ENCODE measurements at places on chromosomes 3 and 15.

GRCh38 chr3:10609134-10609533 lies 103.7 kb upstream of the ATP2B2 start:
- DNase-seq, result no peak

DNA sequence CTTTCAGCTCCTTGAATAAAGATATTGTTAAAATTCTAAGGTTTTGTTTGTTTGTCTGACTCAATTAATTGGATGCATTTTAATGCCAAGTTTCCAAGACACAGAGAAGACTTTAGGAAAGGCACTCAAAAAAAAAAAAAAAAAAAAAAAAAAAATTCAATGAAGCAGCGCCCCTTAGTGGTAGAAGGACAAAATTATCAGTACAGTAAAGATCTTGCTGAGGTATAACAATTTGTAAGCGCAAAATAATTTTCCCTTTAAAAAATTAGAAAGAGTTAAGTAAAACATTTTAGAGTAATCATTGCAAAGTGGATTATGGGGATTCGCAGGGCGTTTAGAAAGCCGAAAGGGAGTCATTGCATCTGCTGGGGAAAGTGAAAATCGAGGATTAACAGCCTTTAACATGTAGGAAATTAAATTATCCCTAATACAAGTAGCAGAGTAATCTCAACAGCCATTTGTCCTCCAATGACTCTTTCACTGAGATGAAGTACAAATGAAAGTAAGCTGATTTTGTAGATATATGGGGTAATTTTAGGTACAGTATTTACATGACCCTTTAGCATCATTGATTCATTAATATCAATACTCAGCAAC lies 5.8 kb upstream of the DIS3L start:
- DNase-seq, result no peak

GRCh38 chr3:185960522-185961288 lies 22.9 kb upstream of the TRA2B start:
- DNase-seq, result no peak

GRCh38 chr15:91429973-91430372 lies 329.9 kb downstream of the SV2B start:
- DNase-seq, result no peak

GRCh38 chr3:79344876-79345871 lies 422.6 kb downstream of the ROBO1 start:
- DNase-seq, result no peak

DNA sequence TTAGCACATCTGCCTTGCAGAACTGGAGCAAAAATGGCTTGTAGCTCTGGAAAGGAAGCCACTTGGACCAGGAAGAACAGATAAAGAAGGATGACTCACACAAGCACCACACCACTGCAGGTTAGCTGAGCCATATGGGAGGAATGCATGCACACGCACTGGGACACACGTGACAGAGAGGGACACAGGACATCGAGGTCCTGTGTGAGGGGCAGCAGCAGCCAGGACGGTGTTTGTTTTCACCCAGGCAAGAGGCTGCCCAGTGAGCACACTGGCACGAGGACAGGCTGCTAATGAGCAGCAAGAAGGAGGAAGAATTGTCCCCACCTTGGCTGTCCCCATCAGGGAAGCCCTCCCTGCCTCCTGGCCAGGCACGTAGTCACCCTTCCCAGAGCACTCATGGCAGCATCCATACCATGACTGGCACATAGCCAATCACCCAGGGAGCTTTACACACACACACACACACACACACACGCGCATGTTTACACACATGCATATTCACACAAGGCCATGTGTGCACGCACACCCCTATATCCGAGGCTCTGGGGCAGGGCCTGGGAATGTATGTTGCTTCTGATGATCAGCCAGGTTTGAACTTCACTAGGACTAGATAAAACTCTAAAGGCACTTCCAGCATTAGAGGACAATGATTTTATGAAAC lies 24.0 kb upstream of the SPTBN5 start:
- peak; percentile 77 for DNase-seq

DNA sequence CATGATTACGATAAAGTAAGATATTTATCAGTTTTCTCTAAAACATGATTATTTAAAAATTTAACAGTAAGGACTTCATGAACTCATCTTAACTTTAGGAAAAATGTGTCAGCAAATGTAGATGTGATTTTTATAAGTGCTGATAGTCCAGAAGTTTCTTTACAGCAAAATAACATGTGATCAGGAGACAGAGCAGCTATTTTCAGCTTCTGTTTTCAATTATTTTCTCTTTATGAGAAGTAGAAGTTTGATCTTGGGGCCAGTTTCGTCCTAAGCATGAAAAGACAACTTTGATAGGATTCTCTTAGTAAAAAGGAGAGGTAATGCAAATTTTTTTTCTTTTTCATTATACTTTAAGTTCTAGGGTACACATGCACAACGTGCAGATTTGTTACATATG lies 96.5 kb upstream of the TSPAN3 start:
- DNase-seq, result no peak

DNA sequence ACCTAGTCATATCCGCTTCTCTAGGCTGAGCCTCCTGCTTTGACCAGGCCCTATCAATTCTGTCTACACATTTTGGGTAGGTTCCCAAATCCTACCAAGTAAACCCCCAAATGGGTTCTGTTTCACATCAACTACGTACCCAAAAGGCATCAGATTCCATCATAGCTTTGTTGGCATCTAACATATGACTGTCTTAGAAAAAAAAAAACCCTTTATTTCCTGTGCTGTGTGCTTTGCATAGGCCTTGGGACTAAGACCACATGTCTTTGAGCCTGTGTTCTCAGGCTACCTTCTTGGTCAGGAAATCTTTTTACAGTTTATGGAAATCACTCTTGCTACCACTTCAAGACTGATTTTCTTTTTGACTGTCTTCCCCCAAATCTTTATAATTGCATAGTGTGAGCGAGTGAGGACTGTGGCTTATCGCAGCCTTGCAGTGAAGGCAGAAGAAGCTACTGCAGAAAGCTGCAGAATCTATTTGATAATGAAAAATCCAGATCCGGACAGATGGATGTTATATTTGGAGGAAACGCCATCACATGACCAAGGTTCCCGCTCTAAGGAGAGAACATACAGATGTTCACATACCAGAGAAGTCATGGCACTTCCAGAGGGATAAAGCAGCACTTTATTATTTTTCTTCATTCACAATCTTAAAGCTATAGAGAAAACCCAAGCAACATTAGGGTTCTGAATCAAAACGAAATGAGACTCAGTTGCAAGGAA lies 111.2 kb downstream of the EOMES start:
- no peak for DNase-seq

- no peak for DNase-seq
These were observed 72.7 kb upstream of the HACD2 start for GRCh38 chr3:123657568-123657967.

DNA sequence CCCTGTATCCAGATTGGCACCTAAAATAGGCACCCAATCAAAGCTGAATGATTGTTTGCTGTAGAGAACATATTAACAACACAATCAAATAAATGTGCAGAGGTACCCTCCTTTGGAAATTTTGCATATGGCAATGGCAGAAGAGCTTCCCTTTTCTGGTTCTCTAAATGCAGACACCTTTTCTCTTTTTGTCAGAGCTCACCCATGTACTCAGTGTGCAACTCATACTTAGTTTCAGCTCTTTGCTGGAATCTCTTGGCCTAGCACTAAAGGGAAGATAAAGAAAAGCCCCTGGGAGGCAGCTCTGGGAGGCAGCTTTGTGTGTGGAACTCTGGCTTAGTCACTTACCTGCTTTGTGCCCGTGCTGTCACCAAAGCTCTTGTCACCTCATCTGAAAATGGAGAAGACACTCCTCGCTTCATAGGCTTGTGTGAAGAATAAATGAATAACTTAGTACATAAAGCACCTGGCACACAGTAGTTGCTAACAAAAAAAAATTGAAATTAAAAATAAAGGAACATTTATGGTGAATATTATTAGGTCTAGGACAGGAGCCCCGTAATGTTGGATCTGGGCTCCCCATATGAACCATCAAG lies 28.8 kb downstream of the ST6GAL1 start:
- no peak for DNase-seq

GRCh38 chr15:45347033-45347432 lies 31.3 kb downstream of the GATM start:
- no peak for DNase-seq

DNA sequence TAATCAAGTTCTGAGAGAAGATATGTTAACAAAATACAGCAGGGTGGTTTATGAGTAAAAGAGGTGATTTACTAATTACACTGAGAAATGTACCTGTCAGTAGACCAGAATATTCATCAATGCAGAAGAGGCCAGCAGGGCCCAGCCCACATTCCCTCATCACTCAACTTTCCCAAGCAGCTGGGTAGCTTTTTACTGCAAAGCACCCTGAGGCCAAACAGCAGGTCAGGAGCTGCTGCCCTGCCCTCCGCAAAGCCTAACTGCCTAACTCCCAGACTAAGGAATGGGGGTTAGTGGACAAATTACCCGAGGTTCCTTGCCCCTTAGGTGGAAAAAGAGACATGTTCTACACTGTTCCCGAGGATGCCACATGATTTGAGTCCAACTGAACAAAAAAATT lies 108.2 kb downstream of the TBL1XR1 start:
- no peak for DNase-seq

DNA sequence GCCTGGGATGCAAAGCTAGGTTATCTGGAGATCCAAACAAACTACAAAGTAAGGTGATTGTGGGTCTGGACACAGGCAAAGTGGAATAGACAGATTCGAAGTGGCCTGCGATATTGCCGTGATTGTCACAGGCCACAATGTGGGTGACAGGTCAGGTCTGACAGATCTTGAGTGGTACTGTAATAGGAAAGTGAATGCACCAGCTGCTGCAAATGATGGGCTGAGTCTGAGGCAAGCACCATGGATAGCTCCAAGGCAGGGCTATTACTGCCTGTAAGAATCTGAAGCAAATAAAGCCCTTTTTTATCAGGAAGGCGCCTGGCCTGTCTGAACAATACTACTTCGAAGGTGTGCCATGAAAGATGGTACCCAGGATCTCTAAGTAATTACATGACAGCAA lies 10.0 kb downstream of the ARMC8 start:
- DNase-seq, result peak; percentile 56

DNA sequence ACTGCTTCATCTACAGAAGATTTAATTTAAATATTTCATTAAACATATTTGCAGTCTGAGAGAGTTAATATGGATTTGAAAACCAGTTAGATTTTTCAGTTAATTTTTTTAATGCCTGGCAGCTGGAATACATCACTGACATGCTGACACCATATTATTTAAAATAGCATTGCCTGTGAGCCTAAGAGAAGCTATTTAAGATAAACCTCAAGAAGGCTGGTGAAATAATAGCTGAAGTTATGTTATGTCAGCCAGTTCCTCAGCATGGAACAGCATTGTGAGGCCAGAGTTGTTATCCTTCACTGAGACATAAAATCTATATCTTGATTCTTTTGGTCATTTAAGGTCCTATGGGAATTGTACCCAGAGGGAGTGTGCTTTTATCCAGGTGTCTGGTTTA lies 705.2 kb downstream of the NAALADL2 start:
- DNase-seq, result no peak

- no peak for DNase-seq
These were observed 382.1 kb downstream of the PDCD6IP start for GRCh38 chr3:34180532-34180931.

DNA sequence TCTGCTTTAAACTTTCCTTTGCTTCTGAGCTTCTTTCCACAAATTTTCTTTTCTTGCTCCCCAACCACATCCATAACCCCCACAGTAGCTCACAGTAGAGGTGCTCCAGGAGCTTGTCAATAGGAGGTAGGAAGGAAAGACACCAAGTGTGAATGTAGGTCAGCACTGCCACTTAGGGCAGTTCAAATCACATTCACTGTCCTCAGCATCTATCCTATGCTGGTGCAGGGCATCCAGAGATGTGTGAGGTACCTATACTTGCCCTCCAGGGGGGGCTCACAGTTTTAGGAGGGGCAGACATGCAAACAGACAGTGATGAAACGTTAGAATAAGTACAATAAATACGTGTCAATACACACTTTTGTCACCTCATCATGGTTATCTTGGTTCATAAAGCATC lies 1.5 kb upstream of the SPSB4 start:
- no peak for DNase-seq

DNA sequence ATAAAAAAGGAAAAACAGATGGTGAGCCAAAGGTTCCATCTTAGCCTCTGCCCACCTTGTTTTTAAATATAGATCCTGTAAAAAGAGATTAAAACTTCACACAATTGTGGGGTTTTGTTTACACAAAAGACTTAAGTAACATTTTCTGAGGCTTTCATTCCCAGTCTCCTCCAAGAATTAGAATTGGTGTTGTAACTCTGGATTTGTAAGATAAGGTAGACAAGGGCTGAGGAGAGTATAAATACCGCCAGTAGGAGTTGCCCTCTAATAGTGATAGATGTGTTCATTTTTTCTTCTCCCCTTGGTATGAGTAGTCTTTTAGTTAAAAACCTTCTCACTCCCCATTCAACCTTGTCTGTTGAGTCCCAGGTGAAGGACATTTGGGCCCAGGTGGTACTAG lies 8.5 kb downstream of the MINDY2 start:
- DNase-seq, result no peak

GRCh38 chr3:174951498-174952005 lies 92.4 kb downstream of the NAALADL2 start:
- DNase-seq, result no peak

DNA sequence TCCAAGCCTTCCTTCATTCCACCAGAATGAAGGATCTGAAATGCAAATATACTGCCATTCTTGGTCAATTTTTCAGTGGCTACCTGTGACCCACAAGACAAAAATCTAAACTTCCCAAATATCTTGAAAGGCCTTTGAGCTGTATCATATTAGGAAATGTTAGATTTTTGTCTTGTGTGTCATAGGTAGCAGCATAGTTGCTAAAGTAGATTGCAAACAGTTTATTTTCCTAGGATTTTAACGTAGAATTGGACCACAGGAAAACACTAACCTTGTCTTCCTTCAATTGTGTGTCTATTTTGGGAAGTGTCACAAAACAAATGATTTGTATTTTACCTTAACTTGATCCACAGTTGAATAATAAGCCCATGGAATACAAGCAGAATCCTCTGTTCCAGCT lies 42.4 kb downstream of the CP start:
- DNase-seq, result no peak

- peak; percentile 79 for DNase-seq
These were observed 20.2 kb downstream of the CGGBP1 start for GRCh38 chr3:88038566-88038965.

Measured in brain microvascular endothelial cell (primary cell).